ENCODE measurements at places on chromosomes 2 and 18.

DNA sequence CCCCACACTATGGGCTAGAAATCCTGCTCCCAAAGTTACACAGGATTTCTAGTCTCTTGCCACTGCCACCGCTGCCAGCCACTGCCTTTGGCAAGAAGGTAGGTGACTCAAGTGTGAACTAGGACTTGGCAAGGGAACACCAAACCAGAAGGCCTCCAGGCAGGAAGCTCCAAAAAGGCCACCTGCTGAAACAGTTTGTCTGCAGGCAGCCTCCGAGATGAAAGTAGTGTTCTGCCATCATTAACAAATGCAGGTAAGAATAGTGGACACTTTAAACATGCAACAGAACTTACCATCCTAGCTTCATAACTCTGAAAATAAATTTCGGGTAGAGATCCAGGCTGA is 3.9 kb downstream of the ANKRD44 start:
- no peak for DNase-seq

GRCh38 chr2:86229221-86229620 is 30.0 kb downstream of the MRPL35 start:
- no peak for DNase-seq

DNA sequence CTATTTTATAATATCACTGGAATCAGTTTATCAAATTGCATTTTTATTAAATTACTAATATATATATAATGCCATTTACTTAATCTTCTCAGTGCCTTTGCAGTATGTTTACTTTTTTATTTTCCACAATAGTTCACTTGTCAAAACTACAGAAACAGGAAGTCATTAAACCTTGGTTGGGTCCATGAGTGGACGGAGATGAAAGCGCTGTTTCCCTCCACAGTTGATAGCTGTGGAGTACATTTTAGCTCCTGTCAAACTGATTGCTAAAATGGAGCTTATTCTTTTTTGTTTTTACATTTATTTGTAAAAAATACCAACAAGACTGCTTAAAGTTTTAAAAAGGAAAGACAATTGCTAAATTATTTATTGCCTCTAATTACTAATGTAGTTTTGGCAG is 19.2 kb downstream of the MFF start:
- DNase-seq: no peak

GRCh38 chr2:97348265-97348664 is 235.3 kb downstream of the ANKRD36 start:
- no peak for DNase-seq

DNA sequence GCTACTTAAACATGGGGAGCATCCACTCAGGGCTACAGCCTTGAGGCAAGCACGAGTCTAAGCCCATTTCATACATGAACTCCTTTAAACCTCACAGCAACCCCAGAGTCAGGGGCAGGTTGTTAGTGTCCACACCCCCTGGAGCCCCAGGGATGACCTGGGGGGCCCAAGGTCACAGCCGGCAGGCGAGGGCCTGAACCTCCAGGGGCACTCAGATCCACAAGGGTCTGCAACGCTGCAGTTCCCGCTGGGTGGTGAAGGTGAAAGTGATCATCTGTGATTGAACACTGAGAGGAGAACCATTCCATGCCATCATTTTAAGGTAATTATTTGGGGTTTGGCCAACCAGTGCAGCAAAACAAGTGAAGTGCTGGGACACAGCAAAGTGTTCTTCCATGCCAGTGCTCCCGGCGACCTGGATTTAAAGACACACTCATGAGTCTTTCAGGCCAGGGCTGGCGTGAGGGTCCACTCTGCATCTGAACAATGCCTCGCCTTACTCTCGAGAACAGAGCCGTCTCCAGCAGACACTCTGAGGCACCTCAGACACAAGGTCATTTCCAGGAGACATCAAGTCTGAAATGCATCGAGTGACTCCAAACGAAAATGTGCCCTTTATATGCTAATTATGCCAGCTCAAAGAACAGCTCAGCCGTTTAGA is 61.6 kb upstream of the SNTG2 start:
- no peak for DNase-seq

GRCh38 chr18:22559414-22560274 is 141.9 kb upstream of the CTAGE1 start:
- DNase-seq: no peak

All from NCI-H1092 treated with DMSO at 0.1 percent for 48 hours (cell line).